ENCODE measurements at places on chromosomes 4 and X. TPM values are rescaled to one million over a fixed set of nuclear protein-coding genes. Genes with fewer than 3 reads are reported as not detected.
A peak's percentile ranks its signal among the peaks of the same experiment; 100 is the strongest.

DNA sequence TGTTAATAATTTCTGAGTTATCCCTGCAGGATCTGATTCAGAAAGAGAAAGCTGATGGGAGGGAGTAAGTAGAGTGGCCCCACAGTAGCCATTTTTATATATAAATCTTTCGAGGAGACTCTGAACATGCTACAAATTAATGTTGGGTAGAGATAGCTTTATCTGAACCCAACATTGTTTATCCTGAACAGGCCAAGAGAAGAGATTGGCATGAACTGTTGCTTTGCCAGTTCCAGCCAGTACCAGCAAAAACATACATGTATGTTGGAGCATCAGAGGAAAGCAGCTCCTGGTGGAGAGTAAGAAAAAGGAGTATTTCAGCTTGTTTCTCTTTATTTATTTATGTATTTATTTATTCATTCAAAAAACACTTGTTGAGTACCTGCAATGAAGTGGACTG lies 1.6 kb downstream of the MAOA start:
- DNase-seq: no peak

- no peak for DNase-seq
Measured at GRCh38 chrX:136148391-136148790, 1.1 kb downstream of the FHL1 start.

DNA sequence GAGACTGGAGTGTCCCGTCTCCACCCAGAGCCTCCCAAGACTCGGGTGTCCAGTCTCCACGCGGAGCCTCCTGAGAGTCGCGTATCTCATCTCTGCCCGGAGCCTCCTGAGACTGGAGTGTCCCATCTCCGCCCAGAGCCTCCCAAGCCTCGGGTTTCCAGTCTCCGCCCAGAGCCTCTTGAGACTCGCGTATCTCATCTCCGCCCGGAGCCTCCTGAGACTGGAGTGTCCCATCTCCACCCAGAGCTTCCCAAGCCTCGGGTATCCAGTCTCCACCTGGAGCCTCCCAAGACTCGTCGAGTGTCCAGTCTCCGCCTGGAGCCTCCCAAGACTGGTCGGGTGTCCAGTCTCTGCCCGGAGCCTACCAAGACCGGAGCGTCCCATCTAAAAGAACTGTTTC lies 2.3 kb downstream of the FAM47C start:
- DNase-seq: no peak

GRCh38 chrX:124328765-124329164 lies 3.7 kb upstream of the TEX13D start:
- DNase-seq: no peak

DNA sequence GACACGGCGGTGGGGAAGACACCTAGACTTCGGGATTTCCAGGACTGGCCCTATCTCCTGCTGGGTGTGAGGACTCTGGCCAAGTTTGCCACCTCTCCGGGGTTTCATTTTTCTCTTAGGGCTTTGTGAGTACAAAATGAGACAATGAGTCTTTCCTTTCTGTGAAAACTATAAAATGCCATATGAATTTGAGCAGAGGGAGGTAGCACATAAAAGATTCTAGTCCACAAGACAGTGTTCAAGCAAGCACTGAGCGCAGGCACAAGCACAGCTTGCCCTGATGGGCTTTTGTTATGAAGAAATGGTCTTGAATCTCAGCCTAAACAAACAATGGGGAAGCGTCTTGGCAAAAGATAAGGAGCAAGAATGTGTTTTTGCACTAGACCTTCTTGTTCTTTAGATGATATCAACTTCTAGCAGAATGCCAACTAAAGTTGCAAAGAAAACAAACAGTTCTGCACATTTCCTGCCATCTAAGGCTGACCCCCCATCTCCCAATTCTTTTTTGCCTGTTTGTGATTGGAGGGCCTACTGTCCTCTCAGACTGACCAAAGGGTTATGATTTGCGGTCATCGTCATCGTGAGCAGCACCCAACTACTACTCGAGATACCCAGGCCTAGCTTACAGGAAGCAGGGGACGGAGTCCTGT lies 73.0 kb upstream of the ZNF518B start:
- DNase-seq: peak; percentile 95

GRCh38 chr4:95158626-95159025 lies 390.1 kb downstream of the UNC5C start:
- no peak for DNase-seq

DNA sequence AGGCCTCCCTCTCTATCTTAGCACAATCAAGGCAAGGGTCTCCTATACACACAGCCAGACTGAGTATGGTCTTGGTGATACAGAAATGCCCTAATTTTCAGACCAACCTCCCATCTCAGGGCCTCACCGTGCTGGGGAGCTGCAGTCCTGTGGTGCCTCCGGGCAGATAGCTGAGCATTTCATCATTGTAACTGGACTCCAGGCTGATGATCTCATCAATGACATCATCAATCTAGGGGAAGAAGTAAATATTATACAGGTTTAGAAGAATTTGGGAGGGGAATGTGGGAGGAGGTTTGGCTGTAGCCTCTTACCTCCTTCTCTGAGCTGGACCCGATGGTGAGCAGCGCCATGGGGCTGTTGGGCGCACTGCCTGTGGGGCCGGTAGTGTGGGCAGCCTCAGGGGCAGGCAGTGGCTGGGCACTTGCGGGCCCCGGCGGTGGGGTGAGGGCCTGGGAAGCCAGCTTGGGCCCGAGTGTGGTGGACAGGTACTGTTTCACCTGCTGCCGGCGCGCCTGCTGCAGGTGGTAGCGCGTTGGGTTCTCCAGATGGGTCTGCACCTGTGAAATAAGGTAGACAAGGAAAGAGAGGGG lies 5.2 kb downstream of the TFE3 start:
- DNase-seq: no peak

- no peak for DNase-seq
Measured at GRCh38 chr4:15291122-15291521, 136.7 kb upstream of the C1QTNF7 start.

- DNase-seq: no peak
Measured at GRCh38 chrX:6002056-6002455, 226.6 kb downstream of the NLGN4X start.

DNA sequence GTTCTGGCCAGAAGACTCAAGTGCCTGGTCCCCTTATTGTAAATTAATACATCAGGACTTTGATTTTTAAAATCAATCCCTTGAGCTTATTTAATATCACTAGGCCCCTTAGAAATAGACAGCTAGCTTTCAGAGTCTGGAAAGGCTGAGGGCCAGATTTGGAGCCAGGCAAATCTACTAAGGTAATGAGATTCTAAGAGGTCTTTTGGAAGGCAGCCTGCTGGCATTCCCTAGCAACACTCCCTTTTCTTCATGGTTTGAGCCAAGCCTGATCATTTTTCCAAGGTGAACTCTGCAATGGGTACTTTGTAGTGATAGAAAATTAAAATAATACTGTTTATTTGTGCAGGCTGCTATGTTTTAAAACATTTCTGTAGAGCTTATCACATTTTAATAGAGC lies 378.5 kb downstream of the FAT4 start:
- DNase-seq: no peak

GRCh38 chr4:1374706-1375045 lies 27.7 kb downstream of the UVSSA start:
- no peak for DNase-seq

The DRP2 gene
- 1.3 TPM for total RNA-seq

The GJB1 gene
- total RNA-seq: not detected

The H2BW1 gene
- total RNA-seq: not detected

The ADH1B gene
- not detected for total RNA-seq

The SASH3 gene
- not detected for total RNA-seq

Data from glomerular endothelial cell (primary cell).